ENCODE measurements at places on chromosomes 16 and 17.

DNA sequence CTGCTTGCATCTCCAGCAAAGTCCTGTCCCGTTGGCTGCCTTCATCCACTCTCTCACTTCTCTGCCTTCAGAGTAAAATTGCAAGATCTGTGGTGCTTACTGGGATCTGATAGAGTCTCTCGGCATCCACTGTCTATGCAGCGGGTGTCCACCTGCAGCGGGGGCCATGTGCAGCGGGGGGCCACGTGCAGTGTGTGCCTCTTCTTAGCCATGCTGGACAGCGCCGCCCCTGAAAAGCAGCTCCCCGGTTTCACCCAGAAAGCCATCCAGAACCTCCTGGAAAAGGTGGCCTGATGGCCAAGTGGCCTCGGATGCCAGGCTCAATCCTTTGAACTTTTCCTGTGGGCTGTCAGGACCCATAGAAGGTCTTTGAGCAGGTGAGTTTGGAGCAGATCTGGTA is 9.5 kb downstream of the STX4 start:
- no peak for DNase-seq

DNA sequence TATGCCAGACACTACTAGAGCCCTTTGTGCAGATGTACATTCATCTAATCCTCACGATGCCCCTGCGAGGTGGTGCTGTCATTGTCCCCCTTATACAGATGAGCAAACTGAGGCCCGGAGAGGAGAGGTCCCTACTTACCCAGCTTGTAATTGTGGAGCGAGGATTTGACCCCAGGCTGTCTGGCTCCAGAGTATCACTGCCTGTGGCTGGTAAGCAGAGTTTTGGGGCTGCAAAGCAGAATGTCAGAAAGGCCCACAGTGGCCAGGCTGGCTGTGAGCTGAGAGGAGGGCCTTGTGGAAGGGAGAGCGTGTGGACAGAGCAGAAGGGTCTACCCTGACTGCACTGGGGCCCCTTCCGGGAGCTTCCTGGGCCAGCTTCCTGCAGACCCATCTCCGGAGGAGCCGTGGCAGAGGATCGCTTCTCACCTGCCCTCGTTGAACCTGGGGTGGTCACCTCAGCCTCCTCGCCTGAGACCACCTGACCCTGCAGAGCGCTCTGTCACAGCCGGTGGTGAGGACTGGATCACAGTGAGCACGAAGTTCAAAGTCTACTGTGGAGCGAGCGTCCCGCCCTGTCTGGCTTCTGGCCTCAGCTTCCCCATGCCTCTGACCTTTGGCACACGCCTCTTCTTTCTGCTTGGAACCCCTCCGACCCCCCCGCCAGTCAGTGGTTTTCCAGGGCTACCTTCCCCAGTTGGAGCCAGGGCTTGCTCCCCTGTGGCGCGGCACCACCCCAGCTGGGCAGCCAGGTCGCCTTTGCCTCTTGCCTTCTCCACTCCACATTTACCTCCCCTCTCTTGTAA is 12.1 kb downstream of the CMIP start:
- no peak for DNase-seq

GRCh38 chr16:30351586-30352419 is 3.3 kb downstream of the CD2BP2 start:
- DNase-seq: no peak

DNA sequence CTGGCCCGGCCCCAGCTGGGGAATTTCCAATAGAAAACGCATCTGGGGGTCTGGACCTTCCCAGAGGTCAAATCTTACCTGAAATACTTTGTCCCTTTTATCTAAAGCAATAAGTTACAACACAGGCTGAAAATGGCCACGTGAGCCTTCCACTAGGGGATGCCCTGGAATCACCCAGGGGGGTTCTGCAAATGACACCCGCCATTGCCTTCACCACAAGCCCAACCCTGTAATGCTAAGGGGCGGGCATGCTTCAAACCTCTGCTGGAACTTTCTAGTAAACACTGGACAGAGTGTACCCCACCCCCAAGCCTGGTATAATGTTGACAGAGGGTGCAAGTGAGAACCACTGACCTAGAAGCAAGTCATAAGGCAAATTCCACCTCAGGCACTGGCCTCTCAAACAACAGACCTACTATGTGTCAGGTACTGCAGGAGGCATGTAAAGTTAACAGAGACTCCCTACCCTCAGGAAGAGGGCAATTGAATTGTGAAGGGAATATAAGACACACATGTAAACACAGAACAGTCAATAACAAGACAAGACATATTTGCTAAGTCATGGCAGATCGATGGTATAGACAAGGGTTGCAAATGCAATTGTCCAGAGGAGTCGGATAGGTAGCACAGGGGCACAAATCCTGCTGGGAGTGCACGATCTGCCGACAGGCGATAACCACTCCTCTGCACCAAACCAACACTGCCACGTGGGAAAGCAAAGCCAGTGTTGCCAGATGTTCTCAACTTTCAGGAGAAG is 59.0 kb downstream of the ARHGAP17 start:
- no peak for DNase-seq

DNA sequence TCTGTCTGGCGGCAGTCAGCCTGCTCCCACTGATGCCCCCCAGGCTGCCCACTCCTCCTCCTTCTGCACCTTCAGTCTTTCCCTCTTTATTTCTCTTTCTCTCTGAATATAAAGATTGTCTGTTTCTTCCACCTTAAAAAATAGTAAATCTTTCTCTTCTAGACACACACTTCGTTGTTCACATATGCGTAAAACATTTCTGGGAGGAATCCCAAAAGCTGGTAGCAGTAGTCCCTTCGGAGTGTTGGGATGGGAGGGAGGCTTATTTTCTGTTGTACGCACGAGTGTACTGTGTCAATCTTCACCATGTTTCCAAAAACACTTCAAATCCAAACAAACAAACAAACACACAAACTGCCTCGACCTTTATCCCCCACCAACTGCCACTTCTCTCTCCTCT is 9.9 kb downstream of the OSBPL7 start:
- DNase-seq: no peak
